ENCODE measurements at places on chromosomes 1 and 21.

DNA sequence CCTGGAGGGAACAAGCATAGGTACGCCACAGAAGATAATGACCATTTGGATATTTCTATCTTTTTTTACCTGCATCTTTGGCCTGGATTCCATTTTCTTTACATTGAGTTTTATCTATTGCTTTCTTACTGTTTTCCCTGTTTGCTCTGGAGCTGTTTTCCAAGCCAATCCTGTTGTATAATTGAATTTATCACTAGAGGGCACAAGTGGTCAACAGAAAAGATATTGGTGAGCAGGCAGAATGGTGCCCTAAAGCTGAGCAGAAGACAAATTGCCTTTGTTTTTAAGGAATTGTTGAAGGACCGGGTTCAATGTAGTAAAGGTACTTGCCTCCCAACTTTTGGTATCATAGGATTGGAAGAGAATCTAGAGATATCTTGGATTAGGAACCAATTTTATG is 152.8 kb downstream of the PPP1R12B start:
- DNase-seq = no peak

DNA sequence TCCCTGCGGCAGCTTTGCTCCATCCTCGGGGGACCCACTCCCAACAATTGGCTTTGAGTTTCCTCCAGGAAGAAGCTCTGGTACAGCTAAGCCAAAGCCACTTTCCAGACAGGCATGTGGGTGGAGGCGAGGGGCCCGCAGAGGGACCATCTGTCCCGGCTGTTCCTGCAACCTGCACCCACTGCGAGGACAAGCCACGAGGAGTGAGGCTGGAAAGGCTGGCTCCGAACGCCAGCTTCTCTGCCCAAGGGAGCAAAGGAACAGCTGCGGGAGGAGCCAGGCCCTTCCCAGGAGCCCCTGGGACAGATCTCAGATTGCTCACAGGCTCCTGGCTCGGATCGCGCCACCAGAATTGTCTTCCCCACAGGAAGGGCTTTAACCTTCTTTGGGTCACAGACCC is 28.3 kb upstream of the PEF1 start:
- no peak for DNase-seq

DNA sequence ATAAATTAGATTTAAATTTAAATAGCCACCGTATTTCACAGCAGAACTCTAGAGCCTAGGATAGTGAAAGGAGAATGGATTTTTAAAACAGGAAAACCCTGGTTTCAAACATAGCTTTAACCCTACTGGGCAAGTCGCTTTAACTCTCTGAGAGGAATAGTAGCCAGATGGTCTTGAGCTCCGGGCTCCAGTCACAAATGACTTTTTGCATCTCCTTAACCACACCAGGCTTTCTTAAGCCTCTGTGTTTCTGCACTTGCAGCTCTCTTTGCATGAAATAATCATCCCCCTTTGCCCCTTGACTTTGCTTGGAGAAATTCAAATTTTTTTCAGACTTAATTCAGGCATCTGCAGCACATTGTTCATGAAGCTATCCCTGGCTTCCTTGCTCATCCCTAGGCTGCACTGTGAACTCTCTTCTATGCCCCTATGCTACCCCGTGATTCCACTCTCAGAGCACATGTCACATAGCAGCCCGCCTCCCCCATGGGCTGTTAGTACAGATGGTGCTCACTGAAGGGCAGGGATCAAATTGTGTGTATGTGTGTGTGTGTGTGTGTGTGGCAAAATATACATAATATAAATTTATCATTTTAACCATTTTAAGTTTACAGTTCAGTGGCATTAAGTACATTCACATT is 68.8 kb upstream of the DAB1 start:
- DNase-seq = no peak

DNA sequence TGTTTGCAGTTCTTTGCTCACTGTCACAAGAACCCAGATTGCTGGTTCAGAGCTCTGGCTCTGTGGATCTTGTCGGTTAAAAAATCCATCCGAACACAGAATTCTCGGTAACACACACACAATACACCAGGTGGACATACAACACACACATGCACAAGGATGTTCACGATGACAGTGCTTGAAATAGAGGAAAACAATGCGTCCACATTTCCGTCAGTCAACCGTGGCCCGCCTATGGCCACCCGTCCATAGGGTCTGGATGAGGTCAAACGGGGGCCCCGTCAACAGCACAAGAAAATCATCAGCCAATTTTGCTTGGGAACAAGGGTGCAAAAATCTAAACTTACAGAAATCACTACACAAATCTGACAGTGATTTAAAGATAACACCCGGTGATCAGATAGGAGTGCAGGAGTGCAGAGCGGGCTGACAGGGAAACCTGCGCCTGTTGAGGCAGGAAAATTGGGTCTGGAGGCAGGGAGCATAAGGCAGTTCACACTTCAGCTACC is 50.4 kb upstream of the SLC19A1 start:
- no peak for DNase-seq

- DNase-seq = no peak
Measured at GRCh38 chr1:235806123-235806522, 60.6 kb downstream of the LYST start.

- no peak for DNase-seq
Measured at GRCh38 chr21:26912466-26912865, 54.4 kb downstream of the ADAMTS5 start.

GRCh38 chr1:42680921-42681683 is 1.1 kb upstream of the YBX1 start:
- no peak for DNase-seq

DNA sequence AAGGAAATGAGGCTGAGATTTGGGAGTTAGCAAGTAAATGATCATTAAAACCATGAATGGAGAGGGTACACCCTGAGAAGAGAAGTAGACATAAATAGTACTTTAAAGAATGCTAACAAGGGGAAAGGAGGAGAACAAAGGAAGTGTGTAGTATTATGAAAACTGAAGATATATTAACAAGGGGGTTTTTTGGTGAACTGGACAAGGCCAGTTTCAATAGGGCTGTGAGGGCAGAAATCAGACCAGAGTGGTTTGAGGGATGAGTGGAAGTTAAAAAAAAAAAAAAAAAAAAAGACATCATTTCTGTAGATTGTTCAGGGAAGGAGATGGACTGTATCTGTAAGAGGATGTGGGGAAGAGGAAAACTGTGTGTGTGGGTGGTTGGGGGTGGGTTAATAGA is 137.1 kb downstream of the PLA2G4A start:
- no peak for DNase-seq

- DNase-seq = no peak
Measured at GRCh38 chr1:160618327-160618726, 28.5 kb downstream of the SLAMF1 start.

DNA sequence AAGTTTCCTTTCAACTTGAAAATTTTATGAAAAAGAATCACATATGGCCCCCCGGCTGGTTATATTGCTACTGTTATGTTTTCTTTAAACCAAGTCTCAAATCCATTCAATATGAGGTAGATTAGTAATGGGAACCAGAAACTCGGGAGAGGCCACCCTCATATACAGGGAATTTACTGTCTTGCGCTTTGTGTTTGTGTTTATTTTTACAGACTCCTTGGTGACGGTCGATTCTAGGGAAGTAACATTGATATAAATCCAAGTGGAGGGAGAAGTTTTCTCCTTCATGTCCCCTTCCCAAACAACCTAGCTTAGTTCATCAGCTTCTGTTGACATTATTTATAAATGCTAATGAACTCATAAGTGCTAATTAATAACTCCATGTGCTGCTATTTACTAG is 163.5 kb upstream of the LMO4 start:
- DNase-seq = no peak

DNA sequence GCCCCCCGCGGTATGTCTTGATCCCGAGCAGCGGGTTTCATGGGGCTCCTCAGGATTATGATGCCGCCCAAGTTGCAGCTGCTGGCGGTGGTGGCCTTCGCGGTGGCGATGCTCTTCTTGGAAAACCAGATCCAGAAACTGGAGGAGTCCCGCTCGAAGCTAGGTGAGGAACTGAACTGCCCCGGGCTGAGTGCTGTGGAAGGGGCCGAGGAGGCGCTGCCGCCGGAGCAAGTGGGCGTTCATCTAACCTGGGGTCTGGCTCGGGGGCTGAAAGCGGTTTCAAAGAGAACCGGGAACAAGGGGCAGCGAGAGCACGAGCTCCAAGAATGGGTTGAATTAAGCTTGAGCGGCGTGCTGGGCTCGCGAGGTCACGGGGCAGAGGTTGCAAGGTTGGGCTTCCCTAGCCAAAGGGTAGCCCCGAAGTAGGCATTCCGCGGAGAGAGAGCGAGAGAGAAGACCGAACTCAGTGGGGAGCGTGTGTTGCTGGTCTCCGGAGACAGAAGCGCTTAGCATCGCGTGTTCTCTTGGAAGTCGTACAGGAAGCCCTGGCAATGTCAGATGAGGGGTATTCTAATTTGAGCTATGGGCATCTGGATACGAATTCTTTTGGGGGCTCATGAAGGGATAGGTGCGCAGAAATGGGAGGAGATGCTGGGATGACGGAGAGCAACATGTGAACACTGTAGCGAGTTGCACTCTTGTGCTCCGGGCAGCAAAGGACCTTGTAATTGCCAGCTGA is 732 bp downstream of the HS2ST1 start:
- peak; percentile 32 for DNase-seq

DNA sequence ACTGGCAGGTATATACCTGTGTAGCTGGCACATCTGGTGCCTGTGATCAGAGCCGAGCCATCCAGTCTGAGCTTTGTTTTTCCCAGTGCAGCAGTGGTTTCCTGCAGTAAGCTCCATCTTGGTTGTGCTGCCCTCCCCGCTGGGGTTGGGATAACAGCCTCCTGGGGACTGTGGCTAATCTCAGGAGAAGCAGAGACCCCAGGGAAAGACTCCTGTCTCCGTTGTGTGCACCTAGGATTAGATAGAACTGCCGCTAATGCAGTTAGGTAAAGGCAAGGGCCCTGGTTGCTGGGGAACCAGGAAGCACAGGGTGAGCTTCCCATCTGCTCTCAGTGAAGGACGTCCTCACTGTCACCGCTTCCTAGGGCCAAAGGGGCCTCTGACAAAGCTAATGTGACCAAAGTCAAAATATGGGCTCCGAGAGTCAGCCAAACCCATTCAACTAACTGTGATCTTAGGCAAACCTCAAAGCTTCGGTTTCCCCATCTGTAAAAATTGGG is 20.0 kb downstream of the ROR1 start:
- no peak for DNase-seq

DNA sequence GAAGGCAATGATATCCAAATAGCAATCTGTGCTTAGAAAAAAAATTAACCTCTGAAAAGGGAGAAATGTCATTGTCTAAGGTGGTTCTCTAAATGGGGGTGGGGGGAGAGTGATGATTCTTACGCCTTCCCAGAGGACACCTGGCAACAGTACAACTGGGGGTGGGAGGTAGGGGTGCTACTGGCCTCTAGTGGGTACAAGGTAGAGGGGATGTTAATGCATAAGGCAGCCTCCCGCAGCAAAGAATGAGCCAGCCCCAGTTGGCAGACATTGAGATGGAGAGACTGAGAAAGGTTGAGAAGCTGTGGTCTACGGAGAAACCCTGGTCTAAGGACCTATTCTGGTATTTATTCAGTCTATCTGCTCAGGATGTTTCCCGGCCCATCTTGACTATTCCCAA is 472.2 kb upstream of the RUNX1 start:
- no peak for DNase-seq

- no peak for DNase-seq
Measured at GRCh38 chr1:68085752-68086151, 35.3 kb upstream of the DIRAS3 start.

- no peak for DNase-seq
Measured at GRCh38 chr1:180311011-180311730, 81.1 kb downstream of the LHX4 start.

DNA sequence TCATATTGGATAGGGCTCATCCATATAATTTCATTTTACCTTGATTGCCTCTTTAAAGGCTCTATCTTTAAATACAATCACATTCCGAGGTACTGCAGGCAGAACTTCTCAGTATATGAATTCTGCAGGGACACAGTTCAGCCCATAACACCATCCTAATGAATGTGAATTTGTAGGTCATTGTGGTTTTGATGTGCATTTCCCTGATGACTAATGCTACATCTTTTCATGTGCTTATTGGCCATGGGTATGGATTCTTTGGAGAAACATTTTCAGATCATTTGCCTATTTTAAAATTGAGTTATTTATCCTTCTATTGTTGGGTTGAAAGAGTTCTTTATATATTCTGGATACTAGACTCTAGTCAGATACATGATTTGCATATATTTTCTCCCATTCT is 9.6 kb upstream of the RPS6KC1 start:
- DNase-seq = no peak

GRCh38 chr1:21217812-21218596 is 41.3 kb upstream of the EIF4G3 start:
- peak; percentile 42 for DNase-seq

- no peak for DNase-seq
Measured at GRCh38 chr1:75797606-75798216, 1.0 kb downstream of the MSH4 start.

DNA sequence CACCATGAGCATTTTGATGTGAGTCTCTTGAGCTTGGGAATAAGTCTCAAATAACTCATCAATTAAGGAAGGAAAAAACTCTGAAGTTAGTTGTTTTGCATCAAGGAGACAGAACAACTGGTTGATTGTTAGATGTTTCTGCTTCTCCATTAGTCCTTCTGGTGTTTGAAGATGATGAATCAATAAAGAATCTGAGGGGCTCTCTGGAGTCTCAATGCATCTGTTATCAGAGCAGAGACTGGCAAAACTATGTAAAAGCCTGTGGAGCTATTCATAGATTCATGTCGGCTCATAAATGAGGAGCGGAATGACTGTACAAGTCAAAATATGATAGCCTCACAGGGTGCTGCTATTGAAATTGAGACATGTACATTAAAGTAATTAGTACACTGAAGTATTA is 73.3 kb upstream of the ZC3H11B start:
- no peak for DNase-seq

- DNase-seq = no peak
Measured at GRCh38 chr1:40764981-40765380, 18.6 kb upstream of the KCNQ4 start.

DNA sequence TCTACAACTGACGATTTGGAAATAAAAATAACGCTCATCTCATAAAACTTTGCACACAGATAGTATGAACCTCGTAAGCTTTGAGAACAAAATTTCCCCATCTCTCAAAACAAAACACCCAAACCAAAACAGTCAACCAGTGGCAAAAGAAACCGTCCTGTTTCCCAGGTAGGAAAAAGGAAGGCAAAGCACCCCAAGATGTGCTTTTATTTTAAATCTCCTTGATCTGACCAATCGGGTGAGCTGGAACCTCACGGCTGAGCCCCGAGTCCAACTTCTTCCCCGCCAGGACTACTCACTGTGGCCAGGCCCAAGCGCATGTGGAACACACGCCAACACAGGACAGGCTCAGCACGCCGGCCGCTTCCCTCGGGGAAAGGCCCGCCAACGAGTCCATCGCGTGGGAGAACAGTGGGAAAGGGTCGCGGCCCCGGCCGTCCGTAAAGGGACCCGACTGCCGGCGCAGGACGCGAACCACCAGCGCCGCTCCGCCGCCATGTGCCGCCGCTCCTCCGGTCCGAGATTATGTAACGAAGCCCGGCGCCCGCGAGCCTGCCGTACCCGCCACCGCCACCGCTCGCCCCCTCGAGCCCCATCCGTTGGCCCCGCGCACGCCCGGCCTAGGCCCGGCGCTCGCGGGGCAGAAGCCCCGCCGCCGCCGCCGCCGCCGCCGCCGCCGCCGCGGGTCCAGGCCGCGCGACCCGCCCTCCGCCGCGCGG is 759 bp downstream of the AHCTF1 start:
- peak; percentile 44 for DNase-seq

All from HuH-7.5 (cell line).